Psoas muscle (tissue), 8 donors: ENCODE measurements at places on chromosomes 12 and 14. TPM values are rescaled to one million over a fixed set of nuclear protein-coding genes. Genes with fewer than 3 reads are reported as not detected.
A peak's percentile ranks its signal among the peaks of the same experiment; 100 is the strongest.

DNA sequence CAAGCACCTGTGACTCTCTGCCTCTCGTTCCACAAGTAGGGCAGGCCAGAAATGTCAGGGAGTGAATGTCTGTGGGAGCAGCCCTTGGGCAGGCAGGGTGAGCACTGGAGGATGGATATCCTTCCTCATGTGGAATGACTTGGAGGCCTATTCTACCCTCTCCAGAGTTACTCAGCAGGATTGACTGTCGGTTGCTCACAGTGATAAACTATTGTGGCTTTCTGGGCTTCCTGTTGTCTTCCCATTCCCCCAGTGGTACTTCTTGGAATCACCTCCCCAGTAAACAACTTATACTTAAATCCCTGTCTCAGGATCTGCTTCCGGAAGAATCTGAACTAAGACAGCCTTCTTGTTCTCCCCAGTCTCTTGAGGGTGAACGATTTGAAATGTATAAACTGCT is 79.6 kb upstream of the MANSC4 start:
- DNase-seq: no peak

The GPR65 gene
- 0.10 TPM for polyA plus RNA-seq

DNA sequence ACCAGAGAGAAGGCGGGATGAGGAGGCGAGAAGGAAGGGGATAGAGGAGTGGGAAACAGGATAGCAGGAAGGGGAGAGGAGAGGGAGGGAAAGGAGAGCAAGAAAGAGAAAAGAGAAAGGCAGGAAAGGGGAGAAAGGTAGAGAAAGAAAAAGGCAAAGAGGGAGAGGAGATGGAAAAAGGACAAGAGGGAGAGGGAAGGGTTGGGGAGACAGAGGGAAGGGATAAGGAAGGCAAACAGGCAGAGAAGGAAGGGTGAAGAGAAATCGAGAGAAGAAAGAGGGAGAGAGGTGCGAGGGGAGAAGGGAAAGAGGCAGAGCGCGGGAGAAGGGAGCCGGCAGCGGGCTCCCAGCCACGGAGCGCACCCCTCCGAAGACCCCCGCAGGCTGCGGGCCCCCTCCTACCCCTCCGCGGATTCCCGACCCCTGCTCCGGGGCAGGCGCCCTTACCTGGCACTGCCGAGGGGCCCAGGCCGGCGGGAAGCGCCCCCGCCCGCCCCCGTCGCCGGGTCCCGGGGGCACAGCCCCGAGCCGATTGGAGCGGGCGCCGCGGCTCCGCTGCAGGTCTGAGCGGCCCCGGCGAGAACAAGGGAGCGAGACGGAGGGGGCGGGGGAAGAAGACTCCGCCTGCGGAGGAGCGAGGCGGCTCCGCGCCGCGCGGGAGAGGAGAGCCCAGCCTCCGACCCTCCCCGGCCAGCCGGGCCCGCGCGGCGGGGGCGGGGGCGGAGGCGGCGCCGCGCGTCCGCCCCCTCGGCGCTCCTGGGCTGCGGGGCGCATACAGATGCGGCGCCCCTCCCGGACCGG is at the start of gene CDH24:
CDH24 (minus strand) TSS at position 565 of the 801 bp plus-strand sequence. CDS start 1,787 bp downstream, outside the sequence.
- peak; percentile 71 for DNase-seq

DNA sequence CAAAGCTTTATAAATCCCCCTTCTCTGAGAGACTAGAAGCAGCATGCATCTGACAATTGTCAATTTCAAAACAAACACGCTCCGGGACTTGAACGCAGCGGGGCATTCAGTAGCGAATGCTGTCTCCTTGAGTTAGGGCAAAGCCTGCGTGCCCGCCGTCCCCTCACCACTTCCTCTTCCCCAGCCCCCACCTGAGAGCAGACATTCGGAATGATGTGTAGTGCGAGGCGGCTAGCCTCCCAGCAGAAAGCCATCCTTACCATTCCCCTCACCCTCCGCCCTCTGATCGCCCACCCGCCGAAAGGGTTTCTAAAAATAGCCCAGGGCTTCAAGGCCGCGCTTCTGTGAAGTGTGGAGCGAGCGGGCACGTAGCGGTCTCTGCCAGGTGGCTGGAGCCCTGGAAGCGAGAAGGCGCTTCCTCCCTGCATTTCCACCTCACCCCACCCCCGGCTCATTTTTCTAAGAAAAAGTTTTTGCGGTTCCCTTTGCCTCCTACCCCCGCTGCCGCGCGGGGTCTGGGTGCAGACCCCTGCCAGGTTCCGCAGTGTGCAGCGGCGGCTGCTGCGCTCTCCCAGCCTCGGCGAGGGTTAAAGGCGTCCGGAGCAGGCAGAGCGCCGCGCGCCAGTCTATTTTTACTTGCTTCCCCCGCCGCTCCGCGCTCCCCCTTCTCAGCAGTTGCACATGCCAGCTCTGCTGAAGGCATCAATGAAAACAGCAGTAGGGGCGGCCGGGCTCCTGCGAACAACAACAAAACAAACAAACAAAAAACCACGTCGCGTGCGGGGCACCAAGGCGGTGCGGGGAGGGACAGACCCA is 2.2 kb downstream of the PRMT8 start:
- peak; percentile 61 for DNase-seq

DNA sequence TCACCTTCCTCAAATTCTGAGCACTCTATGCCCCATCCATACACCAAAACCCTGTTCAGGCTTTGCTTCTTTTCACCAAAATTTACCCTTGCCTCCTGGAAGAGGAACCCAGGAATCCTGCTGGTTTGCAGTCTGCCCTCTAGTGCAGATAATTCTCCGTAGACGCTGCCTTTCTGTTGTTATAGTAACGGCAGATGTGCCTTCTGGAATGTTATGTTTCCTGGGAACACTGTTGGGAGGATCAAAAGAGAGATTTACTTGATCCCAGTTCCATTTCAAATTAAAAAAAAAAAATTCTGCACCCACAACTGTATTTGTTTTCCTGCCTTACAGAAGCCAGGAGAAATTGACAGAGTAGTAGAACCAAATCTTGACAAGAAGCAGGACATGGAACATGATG is 104.2 kb upstream of the RMST start:
- DNase-seq: no peak

- peak; percentile 84 for DNase-seq
Observed at GRCh38 chr12:103858953-103859601, 18.0 kb upstream of the NT5DC3 start.

- no peak for DNase-seq
Observed at GRCh38 chr12:121165316-121165715, 32.6 kb downstream of the P2RX7 start.
